Adrenal gland (tissue), 19 donors: ENCODE measurements at places on chromosomes 1 and 21.
A peak's percentile ranks its signal among the peaks of the same experiment; 100 is the strongest.

DNA sequence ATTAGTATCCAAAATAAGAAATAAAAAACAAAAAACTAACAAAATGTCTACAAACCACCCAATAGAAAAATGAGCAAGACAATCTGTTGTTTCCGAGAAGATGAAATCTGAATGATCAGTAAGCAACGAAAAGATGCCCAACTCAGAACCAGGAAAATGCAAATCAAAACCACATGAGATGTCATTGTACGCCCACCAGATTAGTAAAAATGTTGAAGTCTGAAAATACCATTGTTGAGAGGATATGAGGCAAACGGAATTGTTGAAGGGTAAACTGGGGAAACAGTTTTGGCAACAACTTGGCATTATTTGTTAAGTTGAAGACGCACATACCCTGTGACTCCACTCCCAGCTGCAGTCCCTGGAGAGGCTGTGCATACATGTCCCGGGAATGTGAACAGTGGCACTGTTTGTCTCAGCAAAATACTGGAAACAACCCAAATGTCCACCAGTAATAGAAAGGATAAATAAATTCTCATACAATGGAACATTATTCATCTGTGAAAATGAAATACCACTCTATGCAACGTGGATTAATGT, 10.6 kb downstream of the ZBTB17 start:
- H3K36me3 ChIP-seq, result peaks cover 12% of the 10 kb centered on the region
- H3K4me3 ChIP-seq, result no peak overlapping the region
- no peak overlapping the region for H3K27ac ChIP-seq
- no peaks in the 10 kb centered on the region for H3K27me3 ChIP-seq
- H3K4me1 ChIP-seq, result peaks cover 18% of the 10 kb centered on the region
- DNase-seq, result no peak

- no peaks in the 10 kb centered on the region for H3K4me1 ChIP-seq
- no peak for DNase-seq
- no peaks in the 10 kb centered on the region for H3K36me3 ChIP-seq
- no peak overlapping the region for H3K4me3 ChIP-seq
- H3K27ac ChIP-seq, result no peak overlapping the region
- no peaks in the 10 kb centered on the region for H3K27me3 ChIP-seq
These were observed 1702.9 kb upstream of the B3GALT2 start for GRCh38 chr1:194889310-194889709.

- no peak overlapping the region for H3K27ac ChIP-seq
- H3K36me3 ChIP-seq, result no peaks in the 10 kb centered on the region
- H3K4me1 ChIP-seq, result no peaks in the 10 kb centered on the region
- no peaks in the 10 kb centered on the region for H3K27me3 ChIP-seq
- H3K4me3 ChIP-seq, result no peak overlapping the region
These were observed 10.4 kb downstream of the ARHGAP30 start for GRCh38 chr1:161059293-161059692.

- H3K4me1 ChIP-seq, result peaks cover 14% of the 10 kb centered on the region
- H3K27ac ChIP-seq, result peak overlapping the region; percentile 80
- H3K36me3 ChIP-seq, result no peaks in the 10 kb centered on the region
- no peak overlapping the region for H3K4me3 ChIP-seq
- DNase-seq, result no peak
- H3K27me3 ChIP-seq, result no peaks in the 10 kb centered on the region
These were observed 40.6 kb downstream of the CAMSAP2 start for GRCh38 chr1:200779326-200779725.

DNA sequence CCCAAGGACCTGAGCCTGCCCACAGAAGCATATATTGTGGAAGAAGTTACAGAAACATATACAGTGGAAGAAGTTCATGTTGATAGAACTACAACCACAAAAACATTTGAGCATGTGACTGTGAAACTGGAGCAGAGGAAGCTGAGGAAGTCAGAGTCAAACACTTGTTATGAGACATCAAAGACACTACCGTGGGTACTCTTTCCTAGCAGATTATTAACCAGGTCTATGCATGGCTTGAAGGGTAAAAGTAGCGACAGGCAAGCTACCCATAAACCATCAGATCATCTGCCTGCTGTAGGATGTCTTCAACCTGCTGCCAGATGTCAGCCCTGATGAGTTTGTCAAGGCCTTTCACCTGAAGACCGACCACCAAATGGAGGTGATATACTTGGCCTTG, 35.8 kb downstream of the IVNS1ABP start:
- no peak for DNase-seq
- no peak overlapping the region for H3K4me3 ChIP-seq
- H3K27ac ChIP-seq, result no peak overlapping the region
- no peaks in the 10 kb centered on the region for H3K4me1 ChIP-seq
- no peaks in the 10 kb centered on the region for H3K27me3 ChIP-seq
- H3K36me3 ChIP-seq, result no peaks in the 10 kb centered on the region

DNA sequence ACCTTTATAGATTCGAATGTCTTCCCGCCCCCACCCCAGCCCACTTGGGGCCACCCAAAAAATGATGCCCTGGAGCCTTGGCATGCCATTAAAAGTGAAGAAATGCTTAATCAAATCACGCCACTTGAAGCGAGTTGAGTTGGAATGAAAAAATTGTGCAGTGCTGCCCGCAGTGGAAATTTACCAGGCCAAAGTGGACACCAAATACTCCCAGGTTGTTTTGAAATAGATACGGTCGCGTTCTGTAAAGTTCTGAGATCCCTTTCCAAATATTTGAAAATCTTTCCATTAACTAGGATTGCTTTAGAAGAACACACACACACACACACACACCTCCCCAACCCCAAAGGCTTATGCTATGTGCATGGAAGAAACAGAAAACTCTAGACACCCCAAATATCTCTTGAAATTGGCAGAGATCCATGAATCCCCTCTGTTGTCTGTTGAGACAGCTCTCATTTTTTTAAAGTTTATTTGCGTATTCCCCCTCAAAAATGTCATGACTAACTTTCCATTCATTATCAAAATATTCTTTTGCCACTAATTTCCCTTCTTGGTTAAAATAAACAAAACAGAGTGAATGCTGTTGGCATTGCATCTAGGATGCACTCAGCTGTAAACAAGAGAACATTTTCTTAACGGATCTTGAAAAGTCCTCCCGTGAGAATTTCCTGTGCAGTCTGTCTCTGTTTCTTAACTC, 142.3 kb upstream of the KCNE2 start:
- no peaks in the 10 kb centered on the region for H3K4me1 ChIP-seq
- no peaks in the 10 kb centered on the region for H3K36me3 ChIP-seq
- no peak overlapping the region for H3K4me3 ChIP-seq
- no peak overlapping the region for H3K27ac ChIP-seq
- H3K27me3 ChIP-seq, result no peaks in the 10 kb centered on the region

- no peaks in the 10 kb centered on the region for H3K27me3 ChIP-seq
- no peak overlapping the region for H3K27ac ChIP-seq
- no peak for DNase-seq
- no peak overlapping the region for H3K4me3 ChIP-seq
- no peaks in the 10 kb centered on the region for H3K4me1 ChIP-seq
These were observed 100.5 kb downstream of the GLIS1 start for GRCh38 chr1:53638360-53639035.

GRCh38 chr1:72932025-72932424, 649.7 kb upstream of the NEGR1 start:
- H3K4me3 ChIP-seq, result no peak overlapping the region
- no peaks in the 10 kb centered on the region for H3K27me3 ChIP-seq
- DNase-seq, result no peak
- H3K4me1 ChIP-seq, result no peaks in the 10 kb centered on the region
- H3K36me3 ChIP-seq, result no peaks in the 10 kb centered on the region
- no peak overlapping the region for H3K27ac ChIP-seq

- no peak for DNase-seq
- no peak overlapping the region for H3K4me3 ChIP-seq
- H3K27me3 ChIP-seq, result peaks cover 18% of the 10 kb centered on the region
- no peak overlapping the region for H3K27ac ChIP-seq
These were observed 22.5 kb downstream of the PKP1 start for GRCh38 chr1:201305815-201306214.

DNA sequence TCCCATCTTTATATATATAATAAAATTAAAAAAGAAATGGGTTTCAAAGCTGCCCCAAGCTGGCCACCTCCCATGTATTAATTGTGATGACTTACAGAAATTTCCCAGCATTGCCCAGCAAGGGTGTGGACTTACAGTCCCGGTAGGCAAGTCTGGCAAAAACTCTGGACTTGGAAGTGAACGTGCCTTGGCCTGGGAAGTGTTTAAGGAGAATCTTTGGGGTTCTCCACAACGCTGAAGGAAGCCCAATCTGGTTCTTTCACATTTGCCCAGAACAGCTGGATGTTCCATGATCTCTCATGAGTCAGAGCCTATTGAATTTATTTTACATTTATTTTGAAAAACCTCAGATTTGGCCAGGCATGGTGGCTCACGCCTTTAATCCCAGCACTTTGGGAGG, 98.4 kb upstream of the SLC45A1 start:
- H3K36me3 ChIP-seq, result no peaks in the 10 kb centered on the region
- DNase-seq, result no peak
- H3K27ac ChIP-seq, result no peak overlapping the region
- H3K27me3 ChIP-seq, result no peaks in the 10 kb centered on the region

GRCh38 chr1:231676487-231676886, 49.9 kb downstream of the DISC1 start:
- no peaks in the 10 kb centered on the region for H3K36me3 ChIP-seq
- H3K27ac ChIP-seq, result no peak overlapping the region
- H3K27me3 ChIP-seq, result no peaks in the 10 kb centered on the region
- no peak overlapping the region for H3K4me3 ChIP-seq

GRCh38 chr1:7922301-7922700, 18.3 kb downstream of the TNFRSF9 start:
- DNase-seq, result no peak
- H3K36me3 ChIP-seq, result no peaks in the 10 kb centered on the region
- H3K4me3 ChIP-seq, result no peak overlapping the region
- no peaks in the 10 kb centered on the region for H3K4me1 ChIP-seq
- H3K27me3 ChIP-seq, result peaks cover 8% of the 10 kb centered on the region
- no peak overlapping the region for H3K27ac ChIP-seq

DNA sequence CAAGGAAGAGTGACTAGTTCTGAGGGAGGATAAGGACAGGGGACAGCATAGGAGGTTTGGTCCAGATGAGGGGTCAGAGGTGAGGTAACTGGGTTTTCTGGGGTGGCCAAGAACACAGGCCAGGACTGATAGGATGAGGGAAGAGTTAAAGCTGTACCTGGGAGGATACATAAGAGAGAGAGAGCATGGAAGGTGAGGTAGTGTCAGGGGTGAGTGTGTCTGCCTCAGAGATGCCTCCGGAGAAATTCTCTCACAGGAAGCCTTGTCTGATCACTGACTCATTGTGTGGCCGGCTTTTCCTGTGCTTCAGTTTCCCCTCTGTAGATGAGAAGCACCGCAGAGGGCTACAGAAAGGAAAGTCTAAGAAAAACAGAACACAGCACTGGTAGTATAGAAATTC, 40.2 kb downstream of the FASLG start:
- H3K27me3 ChIP-seq, result no peaks in the 10 kb centered on the region
- no peak for DNase-seq
- no peak overlapping the region for H3K27ac ChIP-seq
- no peaks in the 10 kb centered on the region for H3K36me3 ChIP-seq
- no peak overlapping the region for H3K4me3 ChIP-seq

GRCh38 chr1:202306535-202307345, 35.0 kb downstream of the UBE2T start:
- no peak for DNase-seq
- no peaks in the 10 kb centered on the region for H3K4me1 ChIP-seq
- H3K36me3 ChIP-seq, result no peaks in the 10 kb centered on the region
- no peaks in the 10 kb centered on the region for H3K27me3 ChIP-seq

DNA sequence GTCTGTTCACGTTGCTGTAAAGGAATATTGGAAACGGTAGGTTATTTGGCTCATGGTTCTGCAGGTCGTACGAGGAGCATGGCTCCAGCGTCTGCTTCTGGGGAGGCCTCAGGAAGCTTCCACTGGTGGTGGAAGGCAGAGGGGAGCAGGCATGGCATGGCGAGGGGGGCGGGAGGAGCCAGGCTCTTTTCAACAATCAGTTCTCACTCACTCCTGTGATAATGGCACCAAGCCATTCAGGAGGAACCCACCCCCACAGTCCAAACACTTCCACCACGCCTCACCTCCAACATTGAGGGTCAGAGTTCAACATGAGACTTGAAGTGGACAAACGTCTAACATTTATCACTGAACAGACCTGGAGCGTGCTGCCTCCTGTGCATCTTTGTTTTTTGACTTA, 141.2 kb downstream of the PGBD5 start:
- peaks cover 13% of the 10 kb centered on the region for H3K36me3 ChIP-seq
- no peaks in the 10 kb centered on the region for H3K27me3 ChIP-seq
- no peak overlapping the region for H3K27ac ChIP-seq
- peak; percentile 3 for DNase-seq
- no peaks in the 10 kb centered on the region for H3K4me1 ChIP-seq

DNA sequence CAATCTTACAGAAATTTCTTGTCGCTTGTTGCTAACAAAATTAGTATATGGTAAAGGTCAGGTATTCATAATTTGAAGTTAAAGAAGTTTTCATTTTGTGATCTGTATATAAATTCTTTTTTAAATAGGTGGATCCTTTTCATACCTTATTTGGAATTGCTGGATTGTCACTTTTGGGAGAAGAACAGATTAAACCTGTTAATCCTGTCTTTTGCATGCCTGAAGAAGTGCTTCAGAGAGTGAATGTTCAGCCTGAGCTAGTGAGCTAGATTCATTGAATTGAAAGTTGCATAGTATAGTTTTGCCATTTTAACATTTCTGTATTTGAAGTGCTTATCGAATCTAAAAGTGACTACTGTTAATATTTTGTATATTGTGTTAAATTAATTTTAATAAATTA, 2.3 kb upstream of the MSH4 start:
- no peak for DNase-seq
- H3K36me3 ChIP-seq, result peaks cover 70% of the 10 kb centered on the region
- no peak overlapping the region for H3K27ac ChIP-seq
- H3K27me3 ChIP-seq, result no peaks in the 10 kb centered on the region

GRCh38 chr1:232385221-232385620, 244.7 kb downstream of the SIPA1L2 start:
- H3K36me3 ChIP-seq, result no peaks in the 10 kb centered on the region
- no peaks in the 10 kb centered on the region for H3K27me3 ChIP-seq
- DNase-seq, result no peak
- no peak overlapping the region for H3K27ac ChIP-seq

DNA sequence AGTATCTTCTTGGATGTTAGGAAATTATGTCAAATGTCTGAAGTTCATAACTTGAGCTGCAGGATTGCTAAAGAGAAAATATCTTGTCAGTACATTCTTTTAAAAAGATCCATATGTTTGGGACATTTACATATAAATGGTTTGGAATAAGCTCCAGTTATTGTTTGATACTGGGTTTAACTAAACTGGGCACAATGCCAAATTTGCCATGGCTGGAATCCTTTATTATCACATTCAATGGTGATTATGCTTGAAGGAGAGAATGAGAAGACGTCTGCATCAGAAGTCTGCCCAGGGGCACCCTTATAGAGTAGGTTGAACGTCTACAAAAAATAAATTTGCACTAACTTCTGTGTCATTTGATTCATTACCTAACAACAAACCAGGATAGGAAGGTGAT, 652.5 kb downstream of the AMY1C start:
- H3K27ac ChIP-seq, result no peak overlapping the region
- no peaks in the 10 kb centered on the region for H3K27me3 ChIP-seq
- H3K4me3 ChIP-seq, result no peak overlapping the region
- no peak for DNase-seq
